ENCODE measurements at places on chromosomes 16 and 17.

- DNase-seq = peak; percentile 57
Measured at GRCh38 chr17:8109661-8110455, 8.5 kb downstream of the ALOXE3 start.

- DNase-seq = no peak
Measured at GRCh38 chr16:57192146-57192545, 6.0 kb downstream of the RSPRY1 start.

- DNase-seq = no peak
Measured at GRCh38 chr17:9533441-9533840, 42.2 kb downstream of the STX8 start.

DNA sequence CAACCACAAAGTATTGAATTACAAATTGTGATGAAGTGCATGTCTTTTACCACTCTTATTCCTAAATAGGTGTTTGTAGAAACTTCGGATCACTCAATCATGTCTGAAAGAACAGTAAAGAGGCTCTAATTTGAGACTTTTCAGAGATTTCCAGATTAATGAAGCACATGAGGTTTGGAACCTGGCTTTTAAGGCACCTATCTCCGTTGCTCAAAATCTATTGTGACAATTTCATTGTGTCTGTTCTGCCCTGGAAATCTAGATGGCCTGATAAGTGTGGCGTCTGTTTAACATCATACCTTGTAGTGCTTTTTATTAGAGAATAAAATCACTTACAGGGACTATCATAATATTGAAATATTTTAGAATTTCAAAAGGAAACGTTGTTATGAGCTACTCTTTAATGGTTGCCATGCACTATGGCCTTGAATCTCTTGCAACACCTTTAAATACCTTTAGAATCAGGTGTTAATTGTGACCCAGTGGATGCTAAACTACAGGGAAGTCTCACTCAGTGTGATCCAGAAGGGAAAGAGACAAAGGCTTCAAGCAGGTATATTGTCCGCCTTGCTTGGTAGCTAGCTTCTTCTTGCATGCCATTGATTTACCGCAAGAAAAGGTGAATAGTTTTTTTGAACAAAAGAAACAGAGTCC lies 210.3 kb downstream of the CNTNAP4 start:
- DNase-seq = no peak

DNA sequence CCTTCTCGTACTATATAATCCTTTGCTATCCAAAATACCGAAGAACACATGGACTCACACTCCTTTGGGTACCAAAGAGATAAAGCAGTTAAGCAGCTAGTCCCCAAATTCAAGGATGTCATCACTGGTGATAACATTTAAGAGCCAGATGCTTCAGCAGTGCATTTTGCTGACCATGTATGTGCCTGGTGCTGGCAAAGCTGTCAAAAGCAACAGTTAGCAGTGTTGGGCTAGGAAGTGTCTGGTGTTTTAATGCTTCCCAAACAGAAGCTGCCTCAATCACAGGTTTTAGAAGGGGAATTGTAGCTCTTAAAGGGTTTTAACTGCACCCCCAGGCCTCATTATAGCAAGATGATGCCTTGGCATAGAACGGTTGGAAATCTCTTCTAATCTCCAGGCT lies 4.7 kb downstream of the FAM117A start:
- no peak for DNase-seq

GRCh38 chr17:29107933-29108822 lies 65.2 kb downstream of the PIPOX start:
- DNase-seq = no peak

GRCh38 chr17:51056813-51057510 lies 63.7 kb downstream of the SPAG9 start:
- peak; percentile 79 for DNase-seq

DNA sequence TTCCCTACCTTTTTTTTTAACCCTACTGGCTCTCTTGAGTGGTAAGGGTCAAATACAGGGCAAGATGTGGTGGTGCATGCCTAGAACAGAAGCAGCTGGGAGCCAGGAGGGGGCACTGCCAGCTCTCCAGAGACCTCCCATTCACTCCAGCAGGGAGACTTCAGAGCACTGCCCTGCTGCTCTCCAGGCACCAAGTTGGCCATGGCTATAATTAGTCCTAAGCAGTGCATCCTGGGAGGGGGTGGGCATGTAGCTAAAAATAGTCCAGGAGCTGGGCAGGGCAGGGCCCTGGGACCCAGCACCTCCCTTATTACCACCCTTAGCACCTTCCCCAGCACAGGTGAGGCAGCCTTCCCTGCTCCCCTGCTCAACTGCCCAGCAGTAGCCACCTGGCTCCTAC lies 3.5 kb downstream of the CORO6 start:
- peak; percentile 12 for DNase-seq

DNA sequence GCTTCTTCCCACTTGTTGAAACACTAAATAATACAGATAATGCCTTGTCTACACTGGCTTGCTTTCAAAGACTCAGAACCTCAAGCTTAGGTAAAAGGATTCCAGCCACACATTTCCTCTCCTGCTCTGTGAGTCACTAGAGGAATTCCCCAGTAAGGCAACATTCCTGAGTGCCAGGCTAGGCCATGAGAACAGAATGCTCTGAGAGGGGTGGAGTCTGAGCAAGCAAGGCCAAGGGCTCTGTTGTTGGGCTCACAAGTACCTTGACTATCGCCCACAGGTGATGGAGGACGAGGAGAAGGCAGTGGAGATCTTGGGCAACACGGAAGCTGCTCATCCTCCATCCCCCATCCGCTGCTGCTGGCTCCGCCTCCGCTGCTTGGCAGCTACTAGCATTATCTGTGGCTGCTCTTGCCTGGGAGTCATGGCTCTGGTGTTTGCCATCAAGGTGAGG lies 6.7 kb upstream of the PHKG2 start:
- DNase-seq = no peak

DNA sequence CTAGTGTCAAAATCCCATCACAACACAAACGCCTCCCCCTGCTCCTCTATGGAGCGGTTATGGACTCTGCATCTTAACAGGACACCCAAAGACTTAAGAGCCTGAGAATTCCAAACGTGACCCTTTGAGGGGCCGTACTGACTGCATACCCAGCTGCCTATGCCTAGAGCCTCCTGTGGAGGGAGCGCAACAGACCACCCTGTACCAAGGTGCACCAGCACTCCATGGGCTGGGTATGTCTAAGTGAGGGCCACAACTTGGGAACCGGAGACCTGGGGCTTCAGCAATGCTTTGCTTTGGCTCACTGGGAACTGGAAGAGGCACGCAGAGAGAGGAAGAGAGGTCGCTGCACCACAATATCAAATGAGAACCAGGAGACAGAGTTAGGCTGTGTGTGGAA lies 5.4 kb downstream of the ANKS3 start:
- no peak for DNase-seq

GRCh38 chr17:37137070-37137610 lies 188.4 kb downstream of the AATF start:
- no peak for DNase-seq

- DNase-seq = peak; percentile 7
Measured at GRCh38 chr17:69434164-69434579, 19.7 kb downstream of the MAP2K6 start.

DNA sequence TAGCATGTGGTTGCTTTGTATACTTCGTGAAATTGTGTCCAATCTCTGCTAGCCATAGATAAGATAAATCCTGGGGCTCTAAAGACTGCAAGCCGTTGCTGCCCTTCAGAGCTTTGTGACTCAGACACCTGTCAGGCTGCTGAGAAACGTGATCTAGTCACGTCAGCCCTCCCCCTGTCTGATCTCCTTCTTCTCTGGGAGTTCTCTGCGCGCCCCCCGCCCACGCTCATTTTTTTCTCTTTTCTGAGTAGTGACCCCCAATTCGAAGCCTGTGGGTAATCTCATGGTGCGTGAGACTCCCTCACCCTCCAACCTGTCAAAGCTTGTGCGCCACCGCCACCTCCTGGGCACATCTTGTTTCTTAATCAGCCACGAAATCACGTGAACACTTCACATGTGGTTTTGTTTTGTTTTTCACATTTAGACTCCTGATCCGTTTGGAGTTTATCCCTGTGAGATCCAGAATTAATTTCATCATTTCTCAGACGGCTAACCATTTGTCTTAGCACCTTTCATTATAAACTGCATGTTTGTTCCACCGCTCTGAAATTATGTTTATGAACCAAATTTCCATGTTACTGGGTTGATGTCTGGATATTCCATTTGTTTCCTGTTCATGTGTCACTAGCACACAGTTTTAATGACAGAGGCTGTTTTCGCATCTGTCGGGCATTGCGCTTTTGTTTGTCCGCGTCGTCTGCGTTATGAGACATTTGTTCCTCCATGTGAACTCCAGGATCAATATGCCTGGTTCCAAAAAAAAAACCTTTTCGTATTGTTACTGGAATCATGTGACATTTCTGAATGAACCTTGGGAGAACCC lies 977 bp upstream of the ZNF778 start:
- DNase-seq = peak; percentile 54

DNA sequence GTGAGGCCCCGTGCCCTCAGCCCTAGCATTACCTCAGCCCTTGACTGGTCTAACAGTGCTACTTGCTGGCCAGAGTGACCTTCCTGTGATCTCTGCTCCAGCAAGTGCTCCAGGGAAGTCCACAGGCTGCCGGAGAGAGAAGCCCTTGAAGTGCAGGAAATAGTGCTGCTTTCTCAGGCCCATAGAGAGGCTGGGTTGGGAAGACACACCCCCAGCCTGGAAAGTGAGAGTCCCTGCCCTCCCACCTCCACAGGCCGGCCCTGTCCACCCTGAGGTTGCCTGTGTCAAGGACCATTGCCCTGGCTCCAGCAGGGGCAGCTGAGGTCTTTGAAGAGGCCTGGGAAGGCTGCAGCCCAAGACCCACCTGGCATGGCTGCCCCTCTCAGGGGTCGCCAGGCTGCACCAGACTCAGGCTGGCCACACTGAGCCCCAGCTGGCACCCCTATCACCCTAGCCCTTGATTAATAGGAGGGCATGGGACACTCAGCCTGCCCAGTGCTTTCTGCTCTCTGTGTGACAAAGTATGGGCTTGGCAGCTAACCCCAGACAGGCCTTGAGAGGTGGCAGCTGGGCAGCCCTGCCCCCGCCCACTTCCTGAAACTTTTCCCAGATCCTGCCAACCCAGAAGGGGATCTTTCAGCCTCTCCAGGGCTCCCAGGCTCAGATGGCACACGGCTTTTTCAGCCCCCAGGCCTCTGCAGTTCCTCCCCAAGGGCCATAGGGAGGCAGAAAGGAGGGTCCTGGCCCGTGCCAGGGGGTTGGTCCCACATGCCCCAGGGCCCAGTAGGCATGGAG lies 21.7 kb downstream of the ATP6V0D1 start:
- no peak for DNase-seq

DNA sequence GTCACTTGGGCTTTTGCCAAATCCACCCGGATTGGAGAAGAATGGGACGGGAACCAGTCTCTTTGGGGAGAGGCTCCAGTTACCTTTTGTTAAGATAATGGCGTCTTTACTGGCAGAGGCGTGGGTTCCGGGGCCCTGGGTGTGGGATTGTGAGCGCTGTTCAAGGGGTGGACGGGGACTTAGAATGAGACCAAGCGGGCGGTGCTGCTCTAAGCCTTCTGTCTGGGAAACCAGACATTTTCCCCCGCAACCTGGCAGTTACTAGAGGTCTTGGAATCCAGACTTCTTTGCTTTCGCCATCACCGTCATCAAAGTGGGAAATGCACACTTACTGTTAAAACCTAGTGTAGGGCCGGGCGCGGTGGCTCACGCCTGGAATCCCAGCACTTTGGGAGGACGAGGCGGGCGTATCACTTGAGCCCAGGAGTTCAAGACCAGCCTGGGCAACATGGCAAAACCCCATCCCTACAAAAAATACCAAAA lies 706 bp downstream of the TEN1 start:
- no peak for DNase-seq

GRCh38 chr16:84207879-84208278 lies 16.9 kb downstream of the ADAD2 start:
- DNase-seq = no peak

DNA sequence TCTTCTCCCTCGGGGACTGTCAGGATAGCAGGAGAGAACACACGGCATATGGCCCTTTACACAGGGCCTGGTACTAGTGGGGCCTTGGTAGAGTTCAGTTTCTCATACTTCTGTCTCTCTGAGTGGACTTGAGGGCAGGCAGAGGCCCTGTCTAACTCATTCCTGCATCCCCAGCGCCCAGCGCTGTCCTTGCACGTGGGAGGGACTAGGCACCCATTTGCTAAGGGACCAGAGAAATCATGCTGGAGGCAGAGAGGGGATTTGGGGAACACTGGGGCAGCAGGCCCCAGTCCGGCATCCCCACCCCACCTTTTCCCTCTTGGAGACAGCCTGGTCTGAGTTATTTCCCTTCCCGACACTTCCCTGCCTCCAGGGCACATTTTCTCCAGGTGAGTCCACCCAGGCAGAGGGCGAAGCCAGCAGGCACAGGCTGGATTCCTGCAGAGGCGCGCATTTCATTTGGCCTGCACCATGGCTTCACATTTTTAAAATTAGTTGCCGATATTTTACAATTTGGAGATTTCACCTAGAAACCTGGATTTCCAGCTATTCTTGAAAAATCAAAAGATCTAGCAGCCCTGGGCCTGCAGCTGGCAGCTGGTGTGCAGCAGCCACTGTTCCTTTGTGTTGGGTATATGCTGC lies 9.7 kb upstream of the NKD1 start:
- DNase-seq = no peak

GRCh38 chr17:83194761-83195329 lies 115.4 kb downstream of the METRNL start:
- no peak for DNase-seq

DNA sequence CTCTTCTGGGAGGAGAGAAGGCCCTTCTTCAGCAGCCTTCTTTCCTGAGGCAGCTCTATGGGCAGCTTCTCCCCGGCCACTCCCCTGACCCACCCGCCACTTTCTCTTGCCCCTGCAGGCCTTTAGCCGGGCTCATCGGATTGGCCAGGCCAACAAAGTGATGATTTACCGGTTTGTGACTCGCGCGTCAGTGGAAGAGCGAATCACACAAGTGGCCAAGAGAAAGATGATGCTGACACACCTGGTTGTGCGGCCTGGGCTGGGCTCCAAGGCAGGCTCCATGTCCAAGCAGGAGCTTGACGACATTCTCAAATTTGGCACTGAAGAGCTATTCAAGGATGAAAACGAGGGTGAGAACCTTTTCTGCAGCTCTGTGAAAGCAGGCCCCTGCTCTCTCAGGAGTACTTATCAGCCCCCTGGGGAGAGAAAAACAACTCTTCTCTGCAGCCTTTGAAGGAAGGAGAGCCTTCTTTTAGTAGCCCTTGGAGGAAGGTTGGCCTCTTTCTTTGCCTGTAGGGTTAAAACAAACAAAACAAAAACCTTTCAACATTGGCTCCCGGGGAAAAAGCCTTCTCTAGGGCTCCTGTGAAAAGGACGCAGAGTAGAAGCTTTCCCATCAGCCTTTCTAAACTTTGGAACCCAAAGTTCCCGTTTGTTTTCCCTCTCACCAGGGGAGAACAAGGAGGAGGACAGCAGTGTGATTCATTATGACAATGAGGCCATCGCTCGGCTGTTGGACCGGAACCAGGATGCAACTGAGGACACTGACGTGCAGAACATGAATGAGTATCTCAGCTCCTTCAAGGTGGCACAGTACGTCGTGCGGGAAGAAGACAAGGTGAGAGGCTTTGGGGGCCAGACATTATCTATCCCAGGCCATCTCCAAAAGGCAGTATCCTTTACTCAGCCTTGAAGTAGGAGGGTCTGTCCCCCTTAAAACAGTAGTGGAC lies 12.7 kb downstream of the RNF227 start:
- no peak for DNase-seq
